Stimulated activated CD8-positive, alpha-beta memory T cell treated with anti-CD3 and anti-CD28 coated beads, Interleukin-15, amount 100 ng/mL, for 24 hours (primary cell): ENCODE measurements at places on chromosomes 1 and 21.

GRCh38 chr1:14735841-14736240 is 137.4 kb downstream of the KAZN start:
- DNase-seq: no peak

- no peak for DNase-seq
These were observed 142.0 kb upstream of the ZNHIT6 start for GRCh38 chr1:85850238-85850637.

DNA sequence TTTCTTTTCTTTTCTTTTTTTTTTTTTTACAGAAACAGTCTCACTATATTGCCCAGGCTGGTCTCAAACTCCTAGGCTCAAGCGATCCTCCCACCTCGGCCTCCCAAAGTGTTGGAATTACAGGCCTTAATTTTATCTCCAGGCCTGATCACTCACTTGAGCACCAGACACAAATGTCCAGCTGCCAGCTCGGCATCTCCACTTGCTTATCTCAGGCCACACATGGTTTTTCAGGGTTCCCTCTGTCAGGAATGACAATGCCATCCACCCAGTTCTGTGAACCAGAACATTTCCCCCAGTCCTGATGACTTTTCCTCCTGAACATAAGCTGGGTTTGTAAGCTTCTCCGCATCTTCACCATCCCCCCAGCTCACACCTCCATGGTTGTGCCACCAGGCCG is 44.6 kb upstream of the ZNF281 start:
- DNase-seq: no peak

- no peak for DNase-seq
These were observed at the start of gene FAM43B for GRCh38 chr1:20551945-20552727. Gene FAM43B (plus strand): TSS chr1:20552573. CDS start chr1:20552974, 401 bp downstream.

DNA sequence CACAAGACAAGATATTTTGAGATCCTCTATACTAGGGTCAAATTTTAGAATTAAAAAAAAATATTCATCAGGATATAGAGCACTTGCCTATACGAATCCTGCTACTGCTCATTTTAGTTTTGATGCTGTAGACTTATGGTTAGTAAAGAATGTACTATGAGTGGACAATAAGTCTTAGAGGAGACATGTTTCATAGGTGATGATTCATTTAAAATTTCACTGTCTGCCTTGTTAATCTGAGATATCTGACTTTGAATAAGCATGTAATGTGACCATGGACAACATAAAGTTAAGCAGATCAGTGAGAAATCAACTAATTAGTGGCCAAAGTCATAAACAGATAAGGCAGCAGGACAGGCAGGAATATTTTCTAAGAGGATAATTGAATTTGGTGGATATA is 106.8 kb upstream of the HP1BP3 start:
- no peak for DNase-seq

DNA sequence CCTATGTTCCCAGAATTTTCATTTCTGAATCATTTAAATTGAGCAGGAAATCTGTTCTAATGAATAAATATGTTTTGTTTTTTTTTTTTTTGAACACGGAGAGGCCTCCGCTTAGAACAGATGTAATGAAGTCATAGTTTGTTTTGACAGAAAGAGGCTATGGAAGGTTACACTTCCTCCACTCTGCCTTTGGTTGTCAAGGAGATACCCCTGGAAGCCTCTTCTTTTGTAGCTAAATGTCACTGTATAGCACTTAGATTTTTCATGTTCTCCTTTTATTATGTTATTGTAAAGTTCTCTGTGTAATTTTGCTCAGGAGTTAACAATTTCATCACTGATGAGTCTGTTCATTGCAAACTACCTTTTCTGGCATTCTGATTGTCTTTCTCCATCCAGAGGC is 22.7 kb upstream of the GNG12 start:
- DNase-seq: no peak

- no peak for DNase-seq
These were observed 21.5 kb upstream of the LYST start for GRCh38 chr1:235888119-235888643.

GRCh38 chr21:29300807-29301138 is 2.1 kb downstream of the BACH1 start:
- DNase-seq: no peak

DNA sequence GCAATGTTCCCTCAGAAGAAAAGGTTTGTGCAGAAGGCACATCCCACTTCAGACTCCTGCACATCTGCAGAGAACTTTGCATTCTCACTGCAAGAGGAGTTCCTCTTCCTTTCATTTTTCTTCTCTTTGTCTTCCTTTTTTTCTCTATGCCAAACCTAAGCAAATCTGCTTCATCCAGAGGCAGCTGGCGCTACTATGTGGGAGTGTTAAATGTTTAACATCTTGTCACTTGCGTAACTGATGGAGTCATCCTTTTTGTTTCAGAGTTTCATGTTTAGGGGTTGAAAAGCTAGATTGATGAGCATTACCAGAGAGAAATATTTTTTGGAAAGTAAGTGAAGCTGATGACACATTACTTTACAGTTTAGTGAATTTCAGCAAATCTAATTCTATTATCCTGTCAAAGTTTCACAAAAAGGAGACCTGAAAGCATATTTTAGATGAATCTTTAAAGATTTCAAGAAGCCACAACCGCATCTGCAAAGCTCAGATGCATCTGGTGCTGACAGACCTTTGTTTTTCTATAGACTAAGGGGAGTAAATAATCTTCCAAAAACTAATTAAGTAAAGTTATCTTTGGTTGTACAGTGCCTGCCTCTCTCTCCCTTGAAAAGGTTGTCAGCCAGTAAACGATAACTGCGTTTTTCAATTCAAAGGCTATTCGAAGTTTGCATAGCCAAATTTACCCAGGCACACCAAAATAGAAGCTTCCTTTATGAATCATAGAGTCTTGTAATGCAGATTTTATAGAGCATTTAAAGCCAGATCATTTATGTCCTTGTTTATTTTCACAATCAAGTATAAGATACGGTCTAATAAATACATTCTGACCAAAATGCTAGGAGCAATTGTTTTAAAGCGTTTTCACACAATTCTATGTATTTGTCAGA is 1.2 kb upstream of the LRRC53 start:
- DNase-seq: no peak

GRCh38 chr1:27416387-27417111 is 24.1 kb downstream of the GPR3 start:
- no peak for DNase-seq

DNA sequence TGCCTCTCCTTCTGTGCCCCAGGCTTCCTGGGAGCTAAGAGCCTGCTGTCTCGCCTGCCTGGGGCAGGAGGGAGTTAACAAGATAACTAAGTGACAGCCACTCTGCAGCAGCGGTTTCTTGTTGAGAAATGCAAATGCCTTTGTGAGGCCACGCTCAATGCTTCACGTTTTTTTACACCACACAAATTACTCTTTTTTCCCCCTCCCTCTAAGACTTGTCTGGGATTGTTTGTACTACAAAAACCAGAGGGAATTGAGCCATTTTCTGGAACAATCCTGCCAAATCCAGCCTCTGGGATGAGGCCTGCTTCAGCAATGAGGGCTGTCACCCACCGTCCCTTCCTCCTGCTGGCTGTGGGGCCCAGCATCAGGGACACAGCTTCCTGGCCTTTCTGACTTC is 119.6 kb downstream of the ACTL8 start:
- no peak for DNase-seq

DNA sequence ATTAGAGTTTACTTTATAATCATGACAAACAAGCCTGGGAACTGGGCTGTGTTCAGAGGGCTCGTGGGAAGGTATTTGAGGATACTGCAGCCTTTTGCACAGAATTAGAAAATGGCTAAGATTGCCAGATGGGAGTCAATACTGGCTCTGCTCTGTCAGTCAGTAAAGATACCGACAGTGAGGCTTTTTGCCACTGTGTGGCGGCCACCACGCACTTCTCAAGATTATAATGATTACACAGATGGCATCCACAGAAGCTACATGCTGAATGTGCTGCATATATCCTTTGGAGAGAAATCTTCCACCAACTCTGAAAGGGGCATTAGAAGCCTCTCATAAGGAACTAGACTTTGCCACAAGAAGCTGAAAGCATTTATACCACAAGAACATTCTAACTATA is 213.4 kb upstream of the PTBP2 start:
- DNase-seq: no peak

DNA sequence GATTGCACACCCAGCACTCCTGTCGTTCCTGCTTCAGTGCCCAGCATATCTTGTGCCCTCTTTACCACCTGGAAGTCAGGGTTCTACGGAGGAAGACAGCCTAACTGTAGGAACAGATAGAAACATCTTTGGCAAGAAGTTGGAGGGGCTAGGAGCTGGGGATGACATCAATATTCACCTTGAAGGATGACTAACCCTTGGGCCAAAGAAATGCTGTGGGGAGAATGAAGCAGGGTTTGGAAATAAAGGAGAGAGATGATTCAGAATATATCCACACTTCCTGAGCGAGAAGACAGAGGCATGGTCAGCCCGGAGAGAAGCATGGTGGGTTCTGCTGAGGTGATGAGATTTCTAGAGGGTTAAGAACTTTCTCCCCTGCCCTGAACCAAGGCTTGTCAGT is 4.6 kb upstream of the NKAIN1 start:
- no peak for DNase-seq

DNA sequence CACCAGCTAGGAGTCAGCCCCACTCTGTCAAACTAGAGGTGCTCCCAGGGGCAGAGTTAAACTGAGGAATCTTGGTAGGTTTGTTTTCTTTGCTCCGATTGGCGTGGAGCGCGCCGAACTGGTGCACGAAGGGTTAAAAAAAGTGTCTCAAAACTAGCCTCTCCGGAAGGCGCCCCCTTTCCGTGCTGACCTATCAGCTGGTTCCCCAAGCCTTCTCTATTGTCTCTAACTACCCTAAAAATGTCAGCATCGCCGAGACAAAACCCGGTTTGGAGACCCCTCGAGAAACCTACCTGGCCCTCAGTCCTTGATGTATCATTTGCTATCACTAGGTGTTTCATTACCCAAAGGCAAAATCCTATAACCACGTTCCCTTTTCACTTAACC is 2.2 kb downstream of the TGFB2 start:
- DNase-seq: no peak

- no peak for DNase-seq
These were observed 39.5 kb upstream of the ATF3 start for GRCh38 chr1:212568978-212569537.

GRCh38 chr1:48726139-48726538 is 50.6 kb downstream of the BEND5 start:
- no peak for DNase-seq

GRCh38 chr1:200610846-200611245 is 9.7 kb downstream of the KIF14 start:
- DNase-seq: no peak

DNA sequence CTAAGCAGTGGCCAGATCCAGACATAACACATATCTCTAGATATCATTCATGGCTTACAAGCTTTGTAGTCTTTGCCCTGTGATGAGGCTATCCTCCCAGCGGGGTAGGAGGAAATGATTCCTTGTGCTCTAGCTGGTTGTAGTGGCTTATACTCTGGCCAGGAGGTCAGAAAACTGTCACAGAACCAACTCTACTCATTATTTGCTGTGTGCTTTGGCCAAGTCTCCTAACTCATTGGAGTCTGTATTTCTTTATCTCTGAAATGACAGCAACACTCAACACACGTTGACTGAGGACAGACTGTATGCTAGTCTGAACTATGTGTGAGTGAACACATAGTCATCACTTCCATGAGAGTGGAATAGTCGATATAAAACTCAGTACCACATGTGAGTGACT is 116.7 kb upstream of the F3 start:
- no peak for DNase-seq

GRCh38 chr1:25740071-25740470 is 59.9 kb upstream of the SELENON start:
- DNase-seq: no peak

DNA sequence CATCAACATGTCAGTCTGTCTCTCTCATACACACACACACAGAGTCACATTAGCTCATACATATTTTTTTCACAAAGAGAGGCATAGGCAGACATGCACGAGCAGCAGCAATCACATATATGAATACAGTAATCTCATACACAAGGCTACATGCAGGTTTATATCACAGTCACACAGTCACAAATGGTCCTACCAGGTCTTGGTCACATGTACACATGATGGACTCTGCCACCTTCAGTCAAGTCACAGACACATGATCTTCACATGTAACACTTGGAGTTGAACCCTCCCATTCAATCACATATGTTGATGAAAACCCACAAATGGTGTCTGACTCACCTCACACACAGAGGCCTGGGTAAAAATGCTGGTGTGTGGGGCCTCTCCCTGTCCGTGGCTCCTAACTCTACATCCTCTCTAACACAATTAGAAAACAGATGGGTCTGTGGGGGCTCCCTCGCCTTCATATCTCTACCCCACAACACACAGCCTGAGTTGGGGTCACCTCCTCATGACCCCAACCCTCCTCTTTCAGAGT is 27.9 kb downstream of the RIMS3 start:
- no peak for DNase-seq

- no peak for DNase-seq
These were observed 34.9 kb upstream of the IVNS1ABP start for GRCh38 chr1:185351734-185352466.

DNA sequence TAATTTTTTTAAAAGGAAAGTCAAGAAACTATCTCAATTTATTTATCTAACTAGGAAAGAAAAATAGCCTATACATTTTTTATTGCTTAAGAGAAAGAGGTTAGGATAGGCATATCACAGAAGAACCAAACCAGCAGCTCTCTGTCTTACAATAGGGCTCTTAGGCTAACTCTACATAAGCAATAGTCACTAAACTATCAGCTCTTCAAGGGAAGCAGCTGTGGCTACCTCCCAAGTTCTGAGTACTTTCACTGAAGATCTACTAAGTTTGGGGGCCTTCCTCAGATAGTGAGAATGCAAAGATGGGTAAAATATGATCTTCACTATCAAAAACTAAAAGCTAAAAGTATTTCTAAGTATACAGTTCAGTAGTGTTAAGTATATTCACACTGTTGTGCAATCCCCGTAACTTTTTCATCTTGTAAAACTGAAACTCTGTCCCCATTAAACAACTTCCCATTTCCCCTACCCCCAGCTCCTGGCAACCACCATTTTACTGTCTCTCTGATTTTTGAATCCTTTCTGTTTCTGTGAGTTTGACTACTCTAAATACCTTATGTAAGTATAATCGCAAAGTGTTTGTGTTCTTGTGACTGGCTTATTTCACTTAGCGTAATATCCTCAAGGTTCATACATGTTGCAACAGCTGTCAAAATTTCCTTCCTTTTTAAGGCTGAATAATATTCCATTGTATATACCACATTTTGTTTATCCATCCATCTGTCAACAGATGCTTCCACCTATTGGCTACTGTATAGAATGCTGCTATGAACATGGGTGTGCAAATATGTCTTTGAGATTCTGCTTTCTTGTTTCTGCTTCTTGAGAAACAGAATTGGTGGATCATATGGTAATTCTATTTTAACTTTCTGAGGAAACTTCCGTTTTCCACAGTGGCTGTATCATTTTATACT is 73.3 kb downstream of the ACBD6 start:
- DNase-seq: no peak

GRCh38 chr1:67361641-67362040 is 54.0 kb downstream of the IL12RB2 start:
- DNase-seq: no peak

- DNase-seq: peak; percentile 19
These were observed 855 bp upstream of the IVNS1ABP start for GRCh38 chr1:185317886-185318310.

DNA sequence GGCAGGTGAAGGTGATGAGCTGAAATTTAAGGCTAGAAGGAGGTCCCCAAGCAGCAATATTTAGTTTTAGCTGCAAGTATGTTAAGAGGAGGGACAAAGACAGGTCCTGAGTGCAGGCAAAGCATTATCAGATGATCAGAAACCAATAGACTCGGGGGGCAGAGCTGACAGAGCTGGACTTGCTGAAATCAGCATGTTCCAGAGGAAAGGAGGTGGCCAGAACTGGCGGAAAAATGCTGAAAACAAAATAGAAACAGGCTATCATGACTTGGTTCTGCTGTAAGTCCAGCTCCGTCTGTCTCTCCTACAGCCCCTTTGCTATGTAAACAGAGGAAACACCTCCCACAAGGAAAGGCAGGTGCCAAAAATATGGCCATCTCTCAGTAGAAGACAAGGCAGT is at the start of gene CD5L:
CD5L (minus strand) TSS at position 101 of the 400 bp plus-strand sequence. CDS start 107 bp downstream, outside the sequence.
- DNase-seq: no peak
